ENCODE measurements at places on chromosomes 5 and 9.

DNA sequence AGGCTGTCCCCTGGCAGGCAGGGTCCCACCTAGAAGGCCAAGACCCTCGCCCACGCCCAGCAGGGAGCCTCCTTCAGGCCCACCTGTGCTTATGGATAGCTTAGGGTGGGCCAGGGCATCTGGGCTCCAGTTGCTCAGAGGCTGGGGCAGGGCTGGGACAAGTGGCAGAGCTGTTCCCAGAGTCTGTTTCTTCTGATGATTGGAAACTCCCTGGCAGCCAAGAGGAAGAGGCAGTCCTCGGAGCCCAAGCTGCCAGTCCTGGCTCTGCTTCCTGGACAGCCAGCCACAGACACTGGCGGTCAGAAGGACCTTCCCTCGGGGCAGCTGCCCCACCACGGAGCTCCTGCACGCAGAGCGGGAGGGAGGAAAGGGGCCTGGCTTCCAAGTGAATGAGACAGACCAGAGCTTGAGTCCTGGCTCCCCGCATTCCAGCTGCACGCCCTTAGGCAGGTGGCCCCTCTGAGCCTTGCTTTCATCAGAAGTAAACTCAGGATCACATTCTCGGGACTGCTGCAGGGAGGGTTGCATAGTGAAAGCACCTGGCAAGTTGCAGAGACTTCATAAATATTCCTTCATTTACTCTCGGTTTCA lies 37.9 kb upstream of the GABRP start:
- no peak for DNase-seq

DNA sequence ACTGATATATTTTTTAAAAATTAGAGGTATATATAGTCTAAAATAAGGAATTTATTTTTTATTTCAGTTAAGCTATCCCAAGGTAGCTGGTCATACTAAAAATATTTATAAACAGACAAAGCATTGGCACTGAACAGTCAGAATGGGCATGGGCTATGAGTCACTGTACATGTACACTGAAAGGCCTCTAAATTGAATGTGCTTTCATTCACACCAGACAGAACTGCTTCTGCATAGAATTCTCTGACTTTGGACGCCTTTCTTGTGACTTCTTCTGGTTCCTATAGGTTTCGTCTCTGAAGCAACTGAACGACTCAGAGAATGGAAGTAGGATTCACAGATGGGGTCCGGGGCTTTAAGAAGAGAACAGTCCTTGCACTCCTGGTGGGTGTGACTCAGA lies 394.8 kb upstream of the MEF2C start:
- DNase-seq: no peak

GRCh38 chr5:112975721-112976431 lies 722 bp upstream of the DCP2 start:
- DNase-seq: no peak

DNA sequence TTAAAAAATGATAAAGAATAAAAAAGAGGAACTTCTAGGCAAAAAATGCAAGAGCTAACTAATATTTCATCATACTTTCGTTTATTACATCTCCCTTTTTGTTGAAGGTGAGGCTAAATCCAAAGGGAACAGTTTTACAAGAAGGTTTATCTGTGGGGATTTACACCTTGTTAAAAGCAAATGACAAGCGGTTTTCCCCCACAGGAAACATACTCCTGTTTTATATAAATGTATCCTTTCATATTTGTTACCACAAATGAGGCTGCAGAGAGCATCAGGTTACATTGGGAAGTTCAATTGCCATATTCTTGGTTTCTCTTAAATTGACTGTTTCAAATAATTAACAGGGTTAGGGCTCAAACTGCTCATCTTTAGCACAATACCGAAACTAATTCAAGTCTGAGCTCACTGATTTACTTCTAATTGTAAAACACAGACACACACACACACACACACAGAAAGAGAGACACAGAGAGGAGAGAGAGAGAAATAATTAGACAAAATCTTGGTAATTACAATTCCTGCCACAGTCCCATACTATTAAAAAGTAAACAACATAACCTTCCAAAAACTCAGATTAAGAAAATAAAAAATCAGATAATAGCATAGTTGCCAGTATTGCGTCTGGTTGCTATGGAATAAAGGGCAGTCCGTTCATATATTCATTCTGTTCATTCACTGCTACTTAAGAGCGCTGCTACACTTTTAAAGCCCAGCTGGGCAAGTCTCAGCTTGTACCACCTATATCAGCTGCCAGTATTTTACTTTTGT lies 17.1 kb downstream of the RFX3 start:
- DNase-seq: no peak

DNA sequence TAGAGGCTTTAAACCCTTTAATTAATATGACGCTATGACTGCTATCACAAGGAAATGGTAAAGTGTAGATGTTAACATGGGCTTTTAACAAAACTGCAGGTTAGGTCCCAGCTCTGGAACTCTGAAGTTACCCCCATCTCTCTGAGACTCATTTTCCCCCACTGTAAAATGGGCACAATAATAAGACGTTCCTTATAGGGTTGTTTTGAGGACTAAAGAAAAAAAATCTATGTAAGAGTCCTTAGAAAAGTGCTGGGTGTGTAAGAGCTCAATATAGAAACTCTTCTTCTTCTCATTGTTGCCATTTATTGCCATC lies 45.8 kb upstream of the STK32A start:
- no peak for DNase-seq

DNA sequence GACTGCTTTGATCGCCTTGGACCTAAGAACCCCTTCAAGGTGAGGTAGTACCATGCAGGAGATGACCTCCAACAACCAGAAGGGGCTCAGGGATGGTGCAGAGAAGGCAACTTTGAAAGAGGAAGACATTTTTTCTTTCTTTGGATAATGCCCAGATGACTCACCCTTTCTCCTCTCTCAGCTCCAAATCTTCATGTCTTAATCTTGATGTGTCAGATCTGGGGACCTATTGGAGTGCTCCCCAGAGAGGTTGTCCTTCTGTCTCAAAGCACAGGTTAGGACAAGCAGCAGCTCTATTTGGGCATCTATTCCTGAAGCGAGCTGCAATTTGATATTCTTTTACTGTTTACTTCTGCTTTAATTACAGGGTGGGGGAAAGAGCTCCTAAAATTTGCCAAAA lies 229.9 kb upstream of the MAP3K1 start:
- no peak for DNase-seq

Data from NCI-H524 treated with DMSO at 0.1 percent for 48 hours (cell line).